ENCODE measurements at places on chromosomes 6 and 20.

GRCh38 chr6:156507656-156508055 is 269.5 kb upstream of the ARID1B start:
- DNase-seq, result no peak

DNA sequence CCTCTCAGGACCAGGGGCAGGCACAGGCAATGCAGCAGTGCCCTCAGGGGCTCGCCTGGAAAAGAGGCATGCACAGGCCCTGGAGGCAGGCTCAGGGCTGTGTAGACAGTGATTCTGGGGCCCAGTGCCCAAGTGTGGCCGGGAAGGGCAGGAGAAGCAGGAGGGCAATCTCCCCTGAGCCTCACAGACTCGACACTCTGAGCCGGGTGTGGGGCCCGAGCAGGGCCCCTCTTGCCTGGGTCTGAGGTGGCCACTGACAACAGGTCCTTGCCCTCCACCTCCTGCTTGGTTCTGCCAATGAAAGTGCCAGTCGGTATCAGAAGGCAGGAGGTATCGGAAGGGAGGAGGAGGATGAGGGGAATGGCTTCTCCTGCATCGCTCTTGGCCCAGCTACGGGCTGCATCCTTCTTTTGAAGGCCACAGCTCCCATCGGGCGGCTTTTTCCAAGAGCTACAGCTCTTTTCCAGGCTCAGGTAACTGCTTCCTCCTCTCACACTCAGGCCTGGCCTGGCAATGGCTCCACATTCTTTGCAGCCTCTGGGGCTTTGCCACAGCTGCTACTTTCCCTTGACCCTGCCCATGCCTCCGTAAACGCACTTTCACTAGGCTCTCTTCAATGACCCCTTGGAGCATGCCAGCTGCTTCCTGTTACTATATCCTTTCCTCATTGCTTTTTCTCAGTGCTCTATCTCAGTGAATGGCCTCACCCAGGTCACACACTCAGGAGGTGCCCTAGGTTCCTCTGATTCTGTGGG is 24.5 kb downstream of the GABRR2 start:
- no peak for DNase-seq

GRCh38 chr6:56664029-56664428 is 21.3 kb upstream of the DST start:
- DNase-seq, result no peak

DNA sequence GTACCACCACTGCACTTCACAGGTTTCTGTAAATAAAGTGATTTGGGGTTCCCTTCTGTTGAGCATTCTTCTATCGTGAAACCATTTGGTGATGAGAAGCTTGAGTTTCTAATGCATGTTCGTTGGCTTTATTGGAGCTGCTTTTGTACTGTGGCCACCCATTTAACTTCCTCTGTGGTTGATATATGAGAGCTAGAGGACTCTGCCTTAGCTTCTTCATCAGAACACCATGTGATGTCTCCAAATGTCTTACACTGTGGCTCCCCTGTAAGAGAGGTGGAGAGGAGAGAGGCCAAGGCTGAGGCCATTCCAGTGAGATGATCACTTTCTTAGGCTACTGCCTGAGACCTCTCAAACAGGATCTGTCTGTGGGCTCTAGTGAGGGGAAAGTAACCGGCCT is 114.5 kb downstream of the SLC16A10 start:
- DNase-seq, result no peak

- DNase-seq, result no peak
Observed at GRCh38 chr6:135323202-135323668, 142.1 kb downstream of the MYB start.

DNA sequence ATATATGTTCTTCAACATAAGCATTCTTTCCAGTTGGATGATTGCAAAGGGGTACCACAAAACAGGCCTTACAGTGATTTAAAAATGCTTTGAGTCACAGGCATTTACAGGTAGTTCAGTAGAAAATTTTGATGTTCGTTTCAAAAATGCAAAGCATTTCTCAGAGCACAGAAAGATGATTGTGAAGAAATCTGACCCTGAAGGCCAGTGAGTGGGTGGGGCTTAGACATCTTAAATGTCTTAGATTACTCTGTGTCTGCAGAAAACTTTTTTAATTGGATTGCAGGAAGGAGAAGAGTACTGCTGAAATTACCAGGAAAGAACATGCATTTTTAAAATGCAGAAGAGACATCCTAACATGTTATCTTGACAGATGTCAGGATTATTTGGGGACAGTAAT is 268.3 kb downstream of the CDKAL1 start:
- no peak for DNase-seq

DNA sequence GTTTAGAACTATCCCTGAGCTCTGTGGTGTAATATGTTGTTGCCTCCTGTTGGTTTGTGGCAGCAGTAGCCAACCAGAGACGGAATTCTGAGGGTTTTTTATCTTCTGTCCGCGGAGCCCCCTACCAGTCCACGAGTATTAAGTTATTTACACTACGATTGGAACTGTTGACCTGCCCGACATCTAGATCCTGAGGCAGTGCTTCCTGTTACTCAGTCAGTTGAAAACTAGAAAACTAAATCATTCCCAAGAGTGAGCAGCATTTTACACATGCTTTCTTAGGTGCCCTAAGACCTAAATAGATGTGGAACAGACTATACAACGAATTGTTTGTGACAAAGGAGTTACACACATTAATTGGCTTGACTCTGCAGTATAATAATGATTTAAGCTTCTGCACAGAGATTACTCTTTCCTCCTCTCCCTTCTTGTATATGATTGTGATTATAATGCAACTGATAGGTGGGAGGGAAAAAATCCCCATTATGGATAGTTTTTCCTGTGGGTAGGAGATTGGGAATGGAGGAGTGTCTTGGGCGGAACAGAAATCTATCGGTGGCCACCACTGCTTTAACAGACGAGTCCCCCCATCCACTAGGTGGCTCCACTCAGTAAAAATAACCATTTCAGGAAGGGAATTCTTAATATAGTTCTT is 1.7 kb downstream of the LOC128125822 start:
- peak; percentile 40 for DNase-seq

DNA sequence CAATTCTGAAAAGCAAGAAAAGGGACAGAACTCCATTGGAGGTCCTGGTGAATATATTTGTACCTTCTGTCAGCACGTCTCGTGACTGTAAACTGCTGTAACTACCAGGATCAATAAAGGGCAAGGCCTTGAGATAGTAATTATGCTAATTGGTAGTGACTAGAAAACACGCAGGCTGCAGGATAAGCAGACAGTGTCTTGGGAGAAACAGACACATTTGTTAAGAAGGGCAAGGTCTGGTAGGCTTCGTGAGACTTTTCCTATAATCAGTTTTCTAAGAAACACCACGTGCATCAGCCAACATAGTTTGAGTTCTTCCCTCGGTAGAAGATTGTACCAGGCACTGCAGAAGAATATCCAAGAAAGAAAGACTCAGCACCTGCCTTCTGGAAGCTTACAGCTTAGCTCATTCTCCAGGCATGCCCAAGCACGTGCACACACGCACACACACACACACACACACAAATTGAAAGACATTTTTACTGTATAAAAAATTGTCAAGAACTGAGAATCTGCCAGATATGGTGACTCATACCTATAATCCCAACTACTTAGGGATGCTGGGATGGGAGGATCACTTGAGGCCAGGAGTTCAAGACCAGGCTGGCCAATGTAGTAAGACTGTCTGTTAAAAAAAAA is 167.0 kb upstream of the SASH1 start:
- DNase-seq, result no peak

- no peak for DNase-seq
Observed at GRCh38 chr6:133980168-133980567, 27.1 kb downstream of the TBPL1 start.

- DNase-seq, result no peak
Observed at GRCh38 chr6:33985313-33985751, 160.6 kb downstream of the GRM4 start.

GRCh38 chr20:8454137-8454712 is 322.2 kb downstream of the PLCB1 start:
- DNase-seq, result peak; percentile 9

- no peak for DNase-seq
Observed at GRCh38 chr20:23028392-23028791, 6.7 kb upstream of the SSTR4 start.

GRCh38 chr20:11918391-11918845 is 725 bp downstream of the BTBD3 start:
- no peak for DNase-seq

GRCh38 chr20:58075586-58076345 is 152.7 kb downstream of the ANKRD60 start:
- no peak for DNase-seq

DNA sequence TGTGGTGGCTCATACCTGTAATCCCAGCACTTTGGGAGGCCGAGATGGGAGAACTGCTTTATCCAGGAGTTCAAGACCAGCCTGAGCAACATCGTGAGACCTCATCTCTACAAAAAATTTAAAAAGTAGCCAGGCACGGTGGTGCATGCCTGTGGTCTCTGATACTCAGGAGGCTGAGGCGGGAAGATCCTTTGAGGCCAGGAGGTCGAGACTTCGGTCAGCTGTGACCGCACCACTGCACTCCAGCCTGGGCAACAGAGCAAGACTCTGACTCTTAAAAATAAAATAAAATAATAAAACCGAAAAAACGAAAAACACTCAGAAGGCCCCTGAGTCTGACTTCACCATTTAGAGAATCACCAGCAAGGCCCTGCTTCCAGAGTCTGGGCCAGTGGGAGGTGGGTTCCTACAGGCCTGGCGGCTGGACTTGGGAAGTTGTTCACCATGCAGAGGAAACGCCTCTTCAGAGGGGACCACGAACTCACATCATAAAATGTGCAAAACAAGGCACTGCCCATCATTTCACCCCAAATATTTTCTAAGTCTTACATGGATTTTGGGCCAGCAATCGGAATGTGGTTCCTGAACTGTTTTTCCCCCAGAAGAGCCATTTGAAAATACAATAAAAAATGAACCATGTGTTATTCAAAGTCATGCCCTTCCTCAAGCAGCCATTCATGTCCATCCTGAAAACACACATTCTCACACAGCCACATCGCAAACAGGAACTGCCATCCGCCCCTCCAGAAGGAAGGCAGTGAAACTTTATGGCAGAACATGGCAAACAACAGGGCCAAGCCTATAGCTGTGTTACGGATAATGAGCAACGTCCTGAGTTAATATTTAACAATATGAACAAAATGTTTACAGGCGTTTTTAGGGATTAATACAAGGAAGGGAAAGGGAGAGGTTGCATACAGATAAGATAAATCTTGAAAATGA is 57.8 kb downstream of the SLC22A23 start:
- DNase-seq, result no peak

DNA sequence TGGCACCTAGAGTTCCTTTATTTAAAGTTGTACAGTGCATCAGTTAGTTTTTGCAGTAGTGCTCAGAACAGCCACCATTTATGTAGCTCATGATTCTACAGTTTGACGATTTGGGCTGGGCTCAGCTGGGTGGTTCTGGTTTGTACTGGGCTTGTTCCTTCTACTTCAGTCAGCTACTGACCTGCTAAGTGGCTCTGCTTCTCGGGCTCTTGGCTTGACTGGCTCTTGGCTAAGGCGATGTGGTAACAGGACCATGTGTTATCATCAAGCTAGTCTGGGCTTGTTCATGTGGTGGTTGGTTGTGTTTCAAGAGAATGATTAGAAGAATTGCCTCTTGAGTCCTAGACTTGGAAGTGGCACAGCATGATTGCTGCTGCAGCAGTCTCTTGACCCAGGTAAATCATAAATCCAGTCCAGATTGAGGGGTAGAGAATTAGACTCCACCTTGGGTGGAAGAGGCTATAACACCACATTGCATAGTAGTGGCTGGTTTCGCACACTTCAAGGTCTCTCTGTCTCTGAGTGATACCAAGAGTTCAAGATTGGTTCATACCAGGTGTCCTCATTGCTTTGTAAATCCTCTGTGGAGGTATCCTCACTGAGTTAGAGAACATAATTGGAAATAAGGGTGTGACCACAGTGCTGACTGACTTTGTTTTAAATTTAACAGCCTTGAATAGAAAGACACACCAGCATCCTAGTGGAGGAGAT is 253.0 kb downstream of the ARID1B start:
- no peak for DNase-seq

- no peak for DNase-seq
Observed at GRCh38 chr20:20211274-20211987, 156.5 kb upstream of the INSM1 start.

GRCh38 chr20:4592316-4593148 is 129.2 kb upstream of the PRND start:
- peak; percentile 69 for DNase-seq

- DNase-seq, result no peak
Observed at GRCh38 chr20:47854687-47855212, 69.5 kb upstream of the SULF2 start.

- no peak for DNase-seq
Observed at GRCh38 chr6:117384659-117385058, 41.1 kb downstream of the ROS1 start.

DNA sequence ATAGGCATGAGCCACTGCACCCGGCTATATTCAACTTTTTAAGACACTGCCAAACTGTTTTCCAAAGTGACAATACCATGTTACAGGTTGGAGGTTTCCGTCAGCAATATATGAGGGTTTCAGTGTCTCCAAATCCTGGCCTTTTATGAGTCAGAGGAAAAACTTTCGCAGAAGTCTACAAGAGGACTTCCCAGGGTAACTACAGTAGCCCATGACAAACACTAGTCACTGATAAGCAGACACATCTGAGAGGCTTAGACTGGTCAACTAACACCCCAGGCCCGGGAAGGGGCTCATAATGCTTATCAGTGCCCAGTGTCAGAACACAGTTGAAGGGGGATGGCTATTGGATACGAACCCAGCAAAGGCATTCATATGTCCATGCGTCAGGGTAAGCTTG is 85.4 kb downstream of the SOX4 start:
- no peak for DNase-seq

- DNase-seq, result no peak
Observed at GRCh38 chr6:144106206-144106605, 10.8 kb upstream of the SF3B5 start.

DNA sequence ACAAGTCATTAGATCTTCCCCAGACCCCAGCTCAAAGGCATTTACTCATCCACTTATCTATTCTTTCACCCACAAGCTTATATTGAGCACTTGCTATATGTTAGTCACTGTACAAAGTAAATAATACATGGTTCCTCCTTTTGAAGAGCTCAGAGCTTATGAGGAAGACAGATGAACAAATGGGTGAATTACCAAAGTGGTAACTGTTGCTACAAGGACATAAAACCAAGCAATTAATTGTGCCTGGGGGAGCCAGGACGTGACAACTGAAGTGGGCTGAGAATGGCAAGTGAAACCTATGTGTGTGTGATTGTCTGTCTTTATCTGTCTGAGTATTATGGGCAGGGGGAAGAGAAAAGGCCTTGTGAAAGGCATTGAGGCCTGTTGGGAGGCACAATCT is 45.6 kb upstream of the AKIRIN2 start:
- no peak for DNase-seq
